ENCODE measurements at places on chromosomes 2 and 18.
A peak's percentile ranks its signal among the peaks of the same experiment; 100 is the strongest.

- DNase-seq = no peak
Observed at GRCh38 chr2:33406622-33407021, 69.8 kb upstream of the RASGRP3 start.

DNA sequence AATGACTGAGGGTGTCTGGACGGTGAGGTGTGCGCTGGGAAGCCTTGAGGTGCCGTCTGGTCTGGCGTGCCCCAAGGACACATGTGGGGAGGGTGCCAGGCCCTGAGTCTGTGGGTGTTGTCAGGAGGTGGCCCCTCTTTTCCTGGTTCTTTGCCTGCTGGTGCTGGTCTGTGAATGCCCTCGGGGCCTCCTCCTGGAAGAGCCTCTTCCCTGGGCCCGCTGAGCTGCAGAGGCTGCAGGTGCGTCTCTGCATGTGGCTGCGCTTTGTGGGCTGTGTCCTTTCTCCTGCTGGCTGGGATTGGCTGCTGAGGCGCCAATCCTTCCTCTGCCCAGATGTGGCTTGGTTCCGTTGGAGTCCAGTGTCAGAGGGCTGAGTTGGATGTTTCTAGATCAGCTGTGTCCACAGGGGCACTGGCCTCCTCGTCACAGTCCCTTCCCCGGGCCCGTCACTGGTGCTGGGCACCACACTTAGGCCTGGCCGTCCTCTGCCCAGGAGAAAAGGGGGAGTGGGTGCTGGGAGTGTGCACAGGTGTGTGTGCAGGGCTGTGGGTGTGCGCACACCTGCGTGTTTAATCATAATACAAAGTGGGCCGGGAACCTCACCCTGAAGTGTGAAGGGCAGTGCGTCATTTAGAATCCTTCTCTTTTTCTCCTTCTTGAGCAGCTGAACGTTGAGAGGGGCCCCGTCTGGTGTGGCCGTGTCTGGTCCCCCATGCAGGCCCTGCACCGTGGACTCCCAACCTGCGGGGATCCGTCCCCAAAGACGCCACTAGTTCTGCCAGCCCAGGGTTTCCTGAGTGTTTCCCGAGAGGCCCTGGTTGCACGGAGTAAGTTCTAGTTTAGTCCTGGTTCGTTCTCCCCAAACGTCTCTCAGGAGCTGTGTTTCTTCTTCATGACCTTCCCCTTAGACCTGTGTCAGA, 35.5 kb downstream of the RTP5 start:
- DNase-seq = no peak

DNA sequence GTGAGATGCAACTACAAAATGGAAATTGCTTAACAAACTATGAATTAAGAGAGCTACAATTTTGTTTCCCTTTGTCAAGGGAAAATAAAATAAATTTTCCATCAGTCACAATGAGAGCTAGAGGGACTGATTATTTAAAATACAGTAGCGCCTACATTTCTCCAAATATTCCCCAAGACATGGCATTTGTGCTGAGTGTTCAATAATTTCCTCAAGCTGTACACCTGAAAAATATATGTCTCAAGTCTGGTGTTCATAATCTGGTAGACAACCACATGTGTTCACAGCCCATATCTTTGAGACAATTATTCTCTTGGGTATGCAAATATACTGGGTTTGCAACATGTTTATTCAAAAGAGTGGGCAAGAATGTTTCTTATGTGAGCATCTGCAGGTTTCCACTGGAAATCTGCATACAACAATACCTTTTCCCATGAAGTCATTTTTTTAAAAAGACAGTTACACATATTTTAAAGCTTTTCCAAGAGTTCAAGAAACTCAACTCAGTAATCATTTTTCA, 240.1 kb upstream of the VRK2 start:
- DNase-seq = no peak

DNA sequence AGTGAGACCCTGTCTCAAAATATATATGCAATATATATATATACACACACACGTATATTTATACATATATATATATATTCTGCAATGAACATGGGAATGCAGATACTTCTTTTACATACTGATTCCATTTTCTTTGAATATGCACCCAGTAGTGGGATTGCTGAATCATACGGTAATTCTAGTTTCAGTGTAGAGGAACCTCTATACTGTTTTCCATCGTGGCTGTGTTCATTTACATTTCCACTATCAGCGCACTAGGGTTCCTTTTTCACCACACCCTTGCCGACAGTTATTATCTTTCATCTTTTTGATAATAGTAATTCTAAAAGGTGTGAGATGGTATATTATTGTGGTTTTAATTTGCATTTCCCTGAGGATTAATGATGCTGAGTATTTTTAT, 52.3 kb upstream of the SLC39A10 start:
- DNase-seq = no peak

- DNase-seq = peak; percentile 100
Observed at GRCh38 chr2:9287400-9288045, 80.9 kb downstream of the ASAP2 start.

- DNase-seq = peak; percentile 80
Observed at GRCh38 chr2:23445450-23445868, 60.5 kb downstream of the KLHL29 start.

DNA sequence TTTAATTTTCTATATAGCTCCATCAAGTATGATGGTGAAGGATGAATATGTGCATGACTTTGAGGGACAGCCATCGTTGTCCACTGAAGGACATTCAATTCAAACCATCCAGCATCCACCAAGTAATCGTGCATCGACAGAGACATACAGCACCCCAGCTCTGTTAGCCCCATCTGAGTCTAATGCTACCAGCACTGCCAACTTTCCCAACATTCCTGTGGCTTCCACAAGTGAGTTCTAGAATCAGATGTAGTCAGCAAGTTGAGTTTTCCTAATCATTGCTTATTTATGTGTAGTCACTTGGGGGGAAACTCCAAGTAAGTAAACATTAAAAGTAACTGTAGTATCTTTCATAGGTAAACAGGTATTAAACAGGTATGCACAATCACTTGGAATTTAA, 24.8 kb downstream of the SMAD4 start:
- peak; percentile 58 for DNase-seq

- DNase-seq = no peak
Observed at GRCh38 chr2:64627860-64628841, 25.6 kb downstream of the SERTAD2 start.

- peak; percentile 83 for DNase-seq
Observed at GRCh38 chr2:102070058-102070642, 72.4 kb upstream of the IL1R1 start.

- no peak for DNase-seq
Observed at GRCh38 chr18:48565105-48565504, 26.3 kb downstream of the CTIF start.

- DNase-seq = no peak
Observed at GRCh38 chr2:240935103-240935876, 29.2 kb downstream of the CROCC2 start.

GRCh38 chr2:11224887-11225286, 69.6 kb downstream of the SLC66A3 start:
- DNase-seq = no peak

DNA sequence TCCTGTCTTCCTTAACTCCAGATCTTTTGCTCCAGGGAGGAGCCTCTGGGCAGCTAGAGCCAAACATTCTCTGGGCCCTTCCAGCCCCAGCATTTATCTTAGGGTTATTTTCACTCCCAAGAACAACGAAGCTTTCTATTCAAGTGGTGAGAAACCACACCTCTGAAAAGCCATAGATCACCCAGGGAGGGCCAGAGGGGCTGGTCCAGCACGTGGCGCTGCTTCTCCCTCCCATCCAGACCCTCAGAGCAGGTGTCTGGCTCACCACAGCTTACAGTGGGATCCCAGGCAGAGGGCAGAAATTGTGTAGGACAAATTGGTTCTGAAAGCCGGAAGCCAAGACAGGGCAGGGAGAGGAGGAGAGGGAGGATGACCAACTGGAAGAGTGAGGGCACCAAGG, 74.0 kb upstream of the PKDCC start:
- DNase-seq = no peak

- DNase-seq = no peak
Observed at GRCh38 chr18:72407048-72407447, 137.1 kb downstream of the CBLN2 start.

DNA sequence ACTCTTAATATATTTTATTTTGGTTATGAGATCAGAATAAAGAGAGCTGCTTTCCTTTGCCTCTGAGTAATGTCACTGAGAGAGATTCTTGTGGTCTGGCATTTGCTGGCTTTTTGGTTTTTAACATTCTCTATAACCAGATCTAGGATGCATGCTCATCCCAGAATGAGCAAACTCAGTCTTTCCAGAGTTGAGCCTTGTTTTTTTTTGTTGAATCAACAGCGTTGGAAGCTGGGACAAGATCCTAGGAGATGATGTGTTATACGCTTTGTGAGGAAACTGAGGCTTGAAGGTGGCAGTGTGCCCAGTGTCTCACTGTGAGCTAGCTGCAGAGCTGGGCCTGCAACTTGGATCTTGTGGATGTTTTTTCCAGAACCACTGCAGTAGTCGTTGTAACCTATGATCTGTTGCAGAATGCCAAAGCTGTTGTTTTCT, 19.5 kb downstream of the MYO1B start:
- DNase-seq = peak; percentile 87

GRCh38 chr2:7384773-7385349, 467.6 kb downstream of the RNF144A start:
- no peak for DNase-seq

DNA sequence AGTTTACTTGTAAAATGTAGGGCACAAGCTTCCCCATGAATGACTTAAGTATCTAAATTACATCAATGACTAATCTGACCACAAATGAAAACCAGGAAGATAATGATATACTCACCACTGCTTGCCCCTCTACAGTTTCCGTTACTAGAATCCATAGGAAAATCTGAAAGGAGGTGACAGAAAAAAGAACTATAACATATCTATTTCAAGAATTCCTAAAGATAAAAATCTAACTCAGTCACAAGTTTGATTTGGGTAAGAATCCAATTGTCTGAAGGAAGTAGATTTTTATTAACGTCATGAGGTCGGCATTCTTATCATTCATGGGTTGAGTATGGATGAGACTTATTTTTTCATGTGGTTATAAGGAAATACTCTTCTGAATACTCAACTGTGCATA, 7.8 kb downstream of the FRZB start:
- DNase-seq = peak; percentile 72

- peak; percentile 50 for DNase-seq
Observed at GRCh38 chr18:76426737-76427305, 68.2 kb downstream of the ZNF516 start.

- DNase-seq = no peak
Observed at GRCh38 chr2:25966531-25967270, 15.6 kb downstream of the KIF3C start.

GRCh38 chr18:6557057-6557769, 142.5 kb upstream of the L3MBTL4 start:
- DNase-seq = no peak

- peak; percentile 74 for DNase-seq
Observed at GRCh38 chr2:60555066-60555782, 1.8 kb upstream of the BCL11A start.

DNA sequence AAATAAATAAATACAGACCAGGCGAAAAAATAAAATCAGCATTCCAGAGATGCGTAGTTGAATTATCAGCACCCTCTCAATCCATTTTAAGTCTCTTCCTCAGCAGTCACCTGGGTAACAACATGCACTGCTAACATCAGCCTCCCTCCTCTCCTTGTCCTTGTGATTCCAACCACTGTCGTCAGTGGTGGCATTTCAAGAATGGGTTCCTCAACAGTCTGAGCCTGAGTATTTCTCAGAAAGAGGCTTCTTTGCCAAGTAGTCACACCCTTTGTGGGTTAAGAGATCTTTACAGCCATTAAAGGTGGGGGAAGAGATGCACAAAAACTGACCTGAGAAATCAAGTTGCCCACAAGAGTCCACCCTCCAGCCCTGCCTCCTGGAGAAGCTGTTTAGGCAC, 39.0 kb downstream of the NOL10 start:
- DNase-seq = no peak

DNA sequence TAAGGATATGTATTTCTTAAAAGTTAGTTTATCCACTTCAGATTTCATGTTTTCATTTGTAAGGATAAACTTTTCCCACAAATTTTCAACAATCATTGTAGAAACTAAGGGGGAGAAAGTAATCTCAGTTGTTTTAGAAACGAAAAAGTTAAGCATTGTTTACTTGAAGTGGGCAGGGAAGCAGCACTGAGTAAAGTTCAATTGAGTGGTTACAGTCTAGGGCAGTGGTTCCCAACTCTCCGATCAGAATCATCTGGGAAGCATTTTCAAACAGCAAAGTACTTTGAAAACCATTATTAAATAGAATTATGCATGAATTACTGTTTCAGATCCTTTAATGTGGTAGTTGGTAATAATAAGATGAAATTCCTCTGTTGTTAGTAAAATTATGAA, 12.5 kb downstream of the MRPL35 start:
- DNase-seq = no peak

DNA sequence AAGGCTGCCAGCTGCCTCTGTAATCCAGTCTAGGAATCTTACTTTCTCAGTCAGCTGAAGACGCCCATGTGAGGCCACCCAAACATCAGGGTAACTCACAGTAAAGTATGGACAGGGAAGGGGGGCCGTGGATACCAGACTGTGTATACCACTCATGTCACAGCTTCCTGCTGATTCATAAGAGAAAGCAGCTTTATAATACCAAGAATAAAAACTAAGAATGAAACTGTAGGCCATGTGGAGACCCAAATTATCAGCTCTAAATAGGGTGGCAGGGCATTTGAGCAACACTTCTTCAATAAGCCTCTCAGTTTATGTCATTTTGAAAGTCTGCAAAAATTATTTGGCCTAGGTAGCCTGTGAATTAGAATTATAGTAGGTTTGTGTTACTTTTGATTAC, 115.0 kb upstream of the CDCA7 start:
- no peak for DNase-seq

DNA sequence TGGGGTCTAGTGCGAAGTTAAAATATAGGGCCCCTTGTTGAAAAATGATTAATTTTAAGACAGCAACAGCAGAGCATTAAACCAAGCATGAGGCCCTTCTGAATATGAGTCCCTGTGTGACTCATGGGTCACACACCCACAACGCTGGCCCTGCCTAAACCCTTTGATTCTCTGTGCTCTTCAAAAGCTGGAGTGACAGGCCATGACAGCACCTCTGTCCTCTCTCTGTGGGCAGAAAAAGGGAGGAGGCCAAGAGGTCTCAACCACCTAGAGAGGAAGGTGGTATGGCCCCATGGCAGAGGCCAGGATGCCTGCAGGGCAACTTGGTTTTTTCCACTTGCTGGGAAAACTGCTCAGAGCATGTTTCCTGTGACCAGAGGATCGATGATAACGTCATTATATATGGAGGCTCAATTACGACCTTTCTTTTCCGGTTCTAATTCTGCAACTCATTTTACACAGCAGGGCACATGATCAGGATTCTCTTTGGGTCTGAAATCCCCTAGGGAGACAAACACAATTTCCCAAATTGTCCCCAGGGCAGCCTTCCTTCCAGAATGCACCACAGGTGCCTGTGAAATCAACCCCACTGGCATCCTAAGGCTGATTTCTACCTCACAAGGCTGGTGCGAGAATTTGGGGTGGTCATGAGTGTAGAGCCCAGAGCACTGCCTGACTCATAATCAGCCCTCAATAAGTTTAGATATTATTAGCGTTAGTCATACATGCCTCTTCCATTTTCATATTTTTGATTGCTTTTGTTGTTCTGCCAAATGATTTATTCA, 102.0 kb upstream of the PPP1CB start:
- DNase-seq = peak; percentile 66

Measured in EL (cell line).